GM04504 (cell line): ENCODE measurements at places on chromosomes 7 and 10.

- DNase-seq = no peak
Measured at GRCh38 chr10:11147722-11148121, 130.1 kb downstream of the CELF2 start.

DNA sequence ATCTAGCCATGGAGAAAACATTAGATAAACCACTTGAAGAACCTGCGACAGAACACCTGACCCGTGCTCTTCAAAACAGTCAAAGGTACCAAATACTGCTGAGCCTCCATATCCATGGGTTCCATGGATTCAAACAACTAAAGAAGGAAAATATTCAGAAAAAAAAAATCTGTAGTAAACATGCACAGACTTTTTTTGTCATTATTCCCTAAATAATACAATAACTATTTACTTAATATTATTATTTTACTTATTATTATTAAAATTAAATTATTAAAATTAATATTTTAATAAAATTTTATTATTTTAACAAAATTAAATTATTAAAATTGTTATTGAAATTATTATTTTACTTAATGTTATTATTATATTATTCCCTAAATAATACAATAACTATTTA, 101.0 kb upstream of the PDE1C start:
- no peak for DNase-seq

- DNase-seq = no peak
Measured at GRCh38 chr7:127514499-127514898, 70.9 kb downstream of the GCC1 start.

GRCh38 chr7:6175645-6176044, 96.8 kb downstream of the CYTH3 start:
- peak; percentile 44 for DNase-seq

DNA sequence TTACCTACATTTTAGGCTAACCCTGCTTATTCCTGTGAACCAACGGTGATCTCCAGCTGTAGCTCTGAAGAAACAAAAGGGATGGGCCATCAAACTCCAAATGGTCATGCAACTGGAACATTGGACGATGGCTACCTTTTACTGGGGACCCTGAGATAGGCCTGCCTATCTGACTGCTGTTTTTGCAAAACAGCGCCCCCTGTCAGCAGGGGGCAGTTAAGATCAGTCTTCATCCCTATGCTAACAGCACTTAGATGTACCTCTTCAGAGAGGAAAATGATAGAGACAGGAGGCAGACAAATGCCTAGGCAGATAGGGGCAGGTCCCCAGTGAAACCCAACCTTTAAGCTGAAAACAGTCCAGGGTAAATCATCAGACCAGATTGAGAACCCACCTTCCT, 1085.4 kb upstream of the SORCS1 start:
- DNase-seq = no peak

GRCh38 chr7:25615593-25615992, 387.3 kb upstream of the NPVF start:
- DNase-seq = no peak

GRCh38 chr7:7099584-7100014, 82.7 kb upstream of the C1GALT1 start:
- peak; percentile 84 for DNase-seq

GRCh38 chr10:60123172-60123571, 216.8 kb upstream of the CCDC6 start:
- DNase-seq = peak; percentile 35

GRCh38 chr7:32476816-32477648, 13.1 kb downstream of the LSM5 start:
- no peak for DNase-seq

DNA sequence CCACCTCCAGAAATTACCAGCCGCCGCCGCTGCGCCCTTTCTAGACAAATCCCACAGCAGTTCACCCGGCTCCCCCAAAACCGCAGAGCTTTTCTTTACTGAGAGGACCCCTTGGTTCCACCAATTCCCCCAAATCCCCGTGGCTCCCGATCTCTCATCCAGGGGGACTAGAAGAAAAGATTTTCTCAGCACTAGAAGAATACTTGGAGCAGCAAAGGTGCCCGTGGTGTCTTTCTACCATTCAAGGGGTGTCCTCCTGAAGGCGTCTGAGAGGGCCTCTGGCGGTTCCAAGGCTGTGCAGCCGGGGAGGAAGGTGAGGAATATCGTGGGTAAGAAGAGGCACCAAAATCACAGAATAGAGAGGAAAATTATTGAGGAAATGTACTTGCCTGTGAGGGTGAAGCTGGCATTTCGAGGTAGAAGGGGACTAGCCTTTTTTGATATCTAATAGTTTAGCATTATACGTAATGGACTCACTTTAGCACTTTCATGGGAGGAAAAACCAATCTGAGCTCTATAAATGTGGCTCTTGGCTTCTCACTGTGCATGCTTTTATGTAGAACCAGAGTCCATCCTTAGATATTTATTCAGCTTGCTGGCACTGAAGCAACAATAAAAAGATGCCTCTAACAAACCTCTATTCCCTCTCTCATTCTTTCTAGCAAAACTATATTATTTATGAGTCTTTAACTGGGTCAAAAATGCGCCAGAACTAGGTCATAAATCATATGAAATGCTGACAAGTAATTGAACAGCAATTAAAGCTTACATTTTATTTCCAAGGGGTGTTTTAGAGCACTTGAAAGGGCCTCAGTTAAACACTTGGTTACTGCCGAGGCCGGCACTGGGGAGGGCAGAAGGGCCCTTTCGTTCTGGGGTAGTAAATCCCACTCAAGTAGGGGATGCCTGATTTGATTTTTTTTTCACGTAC, 13.8 kb upstream of the HOXA2 start:
- DNase-seq = no peak

DNA sequence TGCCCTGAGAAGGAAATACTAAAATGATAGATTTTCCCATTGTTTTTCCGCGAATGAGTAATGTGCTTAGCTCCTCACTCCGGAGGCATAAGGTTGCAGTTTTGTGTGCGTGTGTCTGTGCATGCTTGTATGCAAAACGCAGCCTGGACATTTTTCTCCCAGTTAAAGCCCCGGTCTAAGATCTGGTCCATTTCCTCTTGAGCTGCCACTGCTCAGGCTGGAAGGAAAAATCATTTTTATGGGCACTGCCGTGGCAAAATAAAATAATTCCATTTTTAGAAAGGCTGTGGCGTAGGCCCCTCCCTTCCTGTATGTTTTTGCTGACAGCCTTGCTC, 260.6 kb downstream of the WDR37 start:
- no peak for DNase-seq

DNA sequence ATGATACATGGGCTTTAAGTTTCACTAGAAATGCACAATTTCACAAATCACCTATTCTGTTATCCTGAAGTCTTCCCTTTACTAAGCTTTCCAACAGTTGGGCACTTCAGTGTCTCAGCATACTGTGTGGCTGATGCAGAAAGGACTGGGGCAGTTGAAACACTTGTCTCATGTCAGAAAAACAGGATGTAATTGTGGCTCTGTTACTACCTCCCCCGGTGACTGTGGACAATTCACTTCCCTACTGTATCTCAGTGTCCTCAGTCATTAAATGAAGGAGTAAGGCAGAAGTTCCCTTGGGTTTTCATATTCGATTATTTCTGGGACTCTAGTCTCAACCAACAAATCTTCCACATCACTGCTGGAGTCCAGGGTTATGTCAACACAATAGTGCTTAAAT, 17.9 kb downstream of the ANKRD22 start:
- no peak for DNase-seq

- no peak for DNase-seq
Measured at GRCh38 chr7:135995748-135996147, 18.6 kb upstream of the MTPN start.

- no peak for DNase-seq
Measured at GRCh38 chr10:36469585-36469984, 655.8 kb upstream of the ANKRD30A start.

- DNase-seq = no peak
Measured at GRCh38 chr7:84236398-84236797, 41.8 kb upstream of the SEMA3A start.

- DNase-seq = no peak
Measured at GRCh38 chr7:20395511-20395910, 64.8 kb downstream of the ITGB8 start.

- DNase-seq = no peak
Measured at GRCh38 chr7:71173955-71174354, 42.0 kb downstream of the GALNT17 start.

- DNase-seq = no peak
Measured at GRCh38 chr7:118777308-118777707, 552.8 kb downstream of the ANKRD7 start.

- DNase-seq = no peak
Measured at GRCh38 chr10:101121654-101122031, 9.5 kb upstream of the TLX1 start.

GRCh38 chr7:120302190-120302589, 29.2 kb downstream of the KCND2 start:
- no peak for DNase-seq

DNA sequence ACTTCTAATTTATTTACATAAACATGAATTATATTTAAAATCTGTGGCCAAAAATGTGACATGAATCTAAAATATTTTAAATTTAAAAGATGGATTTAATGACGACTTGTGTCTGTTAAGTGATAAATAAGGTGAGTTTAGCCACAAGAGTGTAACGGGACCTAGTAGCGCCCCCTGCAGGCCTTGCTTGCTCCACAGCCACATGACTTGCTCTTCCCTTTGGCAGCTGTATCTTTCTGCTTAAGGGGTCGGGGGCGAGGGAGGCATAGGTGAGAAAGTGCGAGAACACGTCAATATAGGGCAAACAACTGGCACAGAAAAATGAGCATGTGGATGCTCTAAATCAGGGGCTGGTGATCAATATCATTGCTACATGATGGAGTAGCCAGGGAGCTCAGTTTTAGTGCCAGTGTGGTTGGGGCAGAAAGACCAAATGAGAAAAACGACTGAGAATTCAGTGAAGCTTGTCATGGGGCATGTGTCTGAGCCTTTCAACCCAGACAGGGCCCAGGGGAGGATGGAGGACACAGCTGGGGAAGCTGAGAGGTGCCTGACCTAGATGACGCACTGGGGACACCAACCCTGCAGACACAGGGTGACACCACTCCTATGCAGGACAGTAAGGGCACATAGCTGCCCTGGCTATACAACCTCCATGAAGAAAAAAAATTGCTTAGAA, 49.8 kb downstream of the PAXIP1 start:
- DNase-seq = peak; percentile 6

DNA sequence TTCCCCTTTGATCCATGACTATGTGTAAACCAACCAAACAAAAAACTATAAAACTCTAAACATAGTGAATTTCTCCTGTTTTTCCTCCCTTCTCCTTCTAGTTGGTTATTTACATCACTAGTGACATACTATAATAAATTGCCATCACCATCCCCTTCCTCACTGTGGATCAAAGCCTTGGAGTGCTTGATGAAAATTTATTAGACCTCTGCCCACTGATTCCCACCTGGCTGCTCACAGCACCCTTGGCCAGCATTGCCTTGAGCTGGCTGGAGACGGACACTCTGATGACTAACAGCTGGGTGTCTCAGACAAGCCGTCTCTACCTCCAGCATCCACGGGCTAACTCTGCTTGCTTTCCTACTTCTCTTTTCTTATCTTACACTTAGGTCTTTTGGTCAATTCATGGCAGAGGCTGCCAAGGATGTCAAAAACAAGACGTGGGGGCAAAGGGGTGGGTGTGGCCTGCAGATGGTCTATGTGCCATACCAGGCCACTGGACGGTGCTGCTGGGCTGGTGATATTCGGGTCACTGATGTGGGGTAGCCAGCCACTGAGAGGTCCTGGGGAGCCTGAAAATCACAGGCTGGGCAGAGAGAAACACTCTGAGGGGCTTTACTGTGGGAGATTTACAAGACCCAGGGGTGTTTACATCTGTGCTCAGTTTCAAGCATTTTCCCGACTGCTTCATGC, 207.8 kb downstream of the TAX1BP1 start:
- DNase-seq = no peak

DNA sequence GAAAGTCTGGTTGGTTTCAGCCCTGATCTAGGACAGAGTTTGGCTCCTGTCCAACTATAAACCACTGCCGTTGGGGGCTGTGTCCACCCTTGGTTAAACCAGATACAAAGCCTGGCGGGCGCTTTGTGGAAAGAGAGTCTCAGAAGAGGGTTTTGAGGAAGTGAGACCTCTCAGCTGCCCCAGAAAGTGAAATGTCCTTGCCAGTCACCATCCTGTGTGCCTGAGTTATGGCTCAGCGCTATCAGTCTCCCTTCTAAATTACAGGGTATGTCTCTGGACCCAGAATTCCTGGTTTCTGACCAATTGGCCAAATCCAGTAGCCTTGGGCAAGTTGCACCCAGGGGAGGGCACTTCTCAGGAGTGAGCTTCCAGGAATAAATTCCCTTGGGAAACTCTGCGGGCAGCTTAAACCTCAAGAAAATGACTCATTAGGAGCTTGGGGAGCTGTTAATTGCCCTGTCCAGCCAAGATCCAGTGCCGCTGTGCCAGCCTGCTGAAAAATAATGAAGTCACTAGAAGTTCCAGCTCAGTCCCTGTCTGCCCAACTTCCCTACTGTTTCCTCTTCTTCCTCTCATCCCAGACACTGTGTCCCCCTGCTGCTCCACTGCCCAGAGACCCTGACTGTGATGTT, 66.7 kb upstream of the PDZD8 start:
- peak; percentile 94 for DNase-seq

- DNase-seq = peak; percentile 94
Measured at GRCh38 chr7:46764100-46764936, 817.6 kb downstream of the TNS3 start.

DNA sequence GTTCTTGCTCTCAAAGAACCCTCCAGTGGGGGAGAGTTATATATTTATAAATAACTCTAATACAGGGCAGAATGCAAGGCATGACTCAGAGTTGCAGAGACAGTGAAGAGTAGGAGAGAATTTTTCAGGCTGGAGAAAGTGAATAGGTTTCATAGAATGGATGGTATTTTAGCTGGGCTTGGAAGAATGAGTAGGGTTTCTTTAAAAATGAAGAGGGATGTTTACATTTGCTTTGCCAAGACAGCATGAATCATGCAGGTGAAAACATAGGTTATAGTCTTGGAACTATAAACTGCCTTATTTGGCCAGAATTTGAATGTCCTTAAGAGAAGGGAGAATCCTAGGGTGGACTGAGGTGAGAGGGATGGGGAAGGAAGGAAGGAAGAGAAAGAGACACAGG, 124.8 kb downstream of the CPED1 start:
- DNase-seq = no peak

DNA sequence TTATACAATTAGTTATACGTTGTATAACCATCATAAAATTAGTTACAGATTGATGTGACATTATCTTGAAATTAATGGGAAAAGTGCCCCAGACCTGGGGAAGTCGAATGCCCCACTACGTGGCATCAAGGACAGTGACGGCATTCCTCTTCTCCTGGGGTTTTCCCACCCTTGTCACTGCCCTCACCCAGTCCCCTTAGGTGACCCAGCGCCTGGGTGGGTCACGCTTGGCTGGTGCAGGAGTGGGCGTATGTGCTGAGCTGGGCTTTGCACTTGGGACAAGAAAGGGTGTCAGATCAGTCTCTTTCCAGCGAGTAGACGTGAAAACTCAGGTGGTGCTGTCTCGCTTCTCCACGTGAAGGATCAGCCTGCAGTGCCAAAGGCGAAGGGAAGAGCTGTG, 7.6 kb downstream of the FOXK1 start:
- no peak for DNase-seq

DNA sequence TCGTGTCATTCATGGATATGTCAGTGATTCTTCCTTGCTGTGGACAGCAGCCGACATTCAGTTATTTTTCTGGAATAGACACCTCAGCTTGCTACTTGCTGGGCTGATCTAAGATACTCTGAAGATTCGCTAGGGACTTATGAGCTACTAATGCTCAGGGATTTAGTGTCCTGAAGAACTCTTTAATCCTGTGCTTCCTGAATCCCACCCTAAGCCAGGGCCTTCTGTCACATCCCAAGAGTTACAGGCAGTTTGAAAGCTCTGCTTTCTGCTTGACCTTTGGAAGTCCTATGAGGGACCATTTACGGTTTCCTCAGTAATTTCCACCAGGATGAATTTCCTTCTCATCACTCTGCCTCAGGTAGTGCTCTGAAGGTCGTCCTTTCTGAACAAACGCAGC, at the start of gene PDE6C:
TSS of gene PDE6C (plus strand) at position 227 of the 400 bp plus-strand sequence. CDS start 189 bp downstream, outside the sequence.
- DNase-seq = no peak
